ENCODE measurements at places on chromosomes 5 and 9.

- no peak for DNase-seq
Observed at GRCh38 chr5:59126708-59127573, 544.1 kb downstream of the RAB3C start.

GRCh38 chr5:79759436-79759835 is 69.8 kb downstream of the CMYA5 start:
- no peak for DNase-seq

GRCh38 chr9:109923806-109924205 is 143.8 kb downstream of the PALM2AKAP2 start:
- DNase-seq = no peak

DNA sequence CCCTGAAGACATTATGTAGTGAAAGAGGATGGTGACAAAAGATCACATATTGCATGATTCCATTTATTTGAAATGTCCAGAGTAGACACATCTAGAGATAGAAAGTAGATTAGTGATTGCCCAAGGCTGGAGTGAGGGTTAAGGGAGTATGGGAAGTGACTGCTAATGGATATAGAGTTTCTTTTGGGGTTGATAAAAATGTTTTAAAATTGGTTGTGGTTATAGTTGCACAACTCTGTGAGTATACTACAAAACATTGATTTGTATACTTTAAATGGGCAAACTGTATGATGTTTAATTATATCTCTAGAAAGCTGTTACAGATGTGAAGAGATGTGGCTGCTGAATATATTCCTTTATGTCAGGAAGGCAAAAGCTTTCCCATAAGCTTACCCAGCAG is 202.8 kb downstream of the CCDC171 start:
- no peak for DNase-seq

- DNase-seq = no peak
Observed at GRCh38 chr9:77546376-77546950, 101.7 kb downstream of the GNA14 start.

DNA sequence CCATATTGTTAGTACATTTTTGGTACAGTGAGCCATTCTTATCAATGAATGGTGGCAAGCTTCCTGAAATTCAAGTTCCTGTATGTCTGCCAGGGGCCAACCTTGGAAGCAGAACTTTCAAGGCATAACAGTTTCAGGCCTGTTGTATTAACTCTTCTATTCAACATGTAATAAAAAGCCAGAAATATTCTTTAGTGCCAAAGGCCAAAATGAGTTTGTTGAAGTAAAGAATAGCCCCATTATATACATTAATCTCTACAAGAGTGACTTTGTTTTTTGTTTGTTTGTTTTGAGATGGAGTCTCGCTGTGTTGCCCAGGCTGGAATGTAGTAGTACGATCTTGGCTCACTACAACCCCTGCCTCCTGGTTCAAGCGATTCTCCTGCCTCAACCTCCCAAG is 321.3 kb downstream of the KDM4C start:
- no peak for DNase-seq

DNA sequence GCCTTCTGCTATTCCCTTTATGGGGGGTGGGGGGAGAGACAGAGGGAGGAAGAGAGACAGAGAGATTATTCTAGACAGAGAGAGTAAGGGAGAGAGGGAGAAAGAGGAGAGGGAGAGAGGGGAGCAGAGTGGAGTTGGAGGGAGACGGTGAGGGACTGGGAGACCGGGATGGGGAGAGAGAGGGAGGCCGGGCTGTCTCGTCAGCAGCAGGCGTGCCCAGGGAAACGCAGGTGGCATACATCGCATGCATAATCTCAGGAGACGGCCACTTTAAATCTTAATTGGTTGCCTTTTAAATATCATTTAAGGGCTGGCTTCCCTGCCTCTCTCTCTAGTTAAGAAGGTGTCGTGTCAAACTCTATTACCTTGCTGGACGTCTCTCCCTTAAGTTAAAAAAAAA is 8.4 kb downstream of the IRX4 start:
- no peak for DNase-seq

GRCh38 chr9:127122176-127123063 is at the start of gene ANGPTL2:
TSS of gene ANGPTL2 (minus strand) at chr9:127122635. CDS start at chr9:127108731, 13,904 bp downstream.
- DNase-seq = no peak

DNA sequence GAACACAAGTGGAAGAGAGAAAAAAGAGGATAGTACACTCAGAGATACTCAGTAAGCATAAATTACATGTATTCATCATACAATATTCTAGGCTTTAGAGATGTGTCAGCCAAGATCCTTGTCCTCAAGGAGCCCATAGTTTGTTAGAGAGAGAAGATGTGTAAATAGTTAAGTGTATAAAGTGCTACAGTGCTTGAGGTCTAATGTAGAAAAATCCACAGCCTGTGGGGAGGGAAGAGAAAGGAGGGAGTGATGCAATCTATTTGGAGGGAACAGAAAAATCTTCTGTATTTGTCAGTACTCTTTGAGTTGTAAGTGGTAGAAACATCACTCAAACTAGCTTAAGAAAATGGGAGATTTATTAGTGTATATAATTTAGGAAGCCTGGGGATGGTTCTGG is 81.9 kb downstream of the PALM2AKAP2 start:
- DNase-seq = no peak

DNA sequence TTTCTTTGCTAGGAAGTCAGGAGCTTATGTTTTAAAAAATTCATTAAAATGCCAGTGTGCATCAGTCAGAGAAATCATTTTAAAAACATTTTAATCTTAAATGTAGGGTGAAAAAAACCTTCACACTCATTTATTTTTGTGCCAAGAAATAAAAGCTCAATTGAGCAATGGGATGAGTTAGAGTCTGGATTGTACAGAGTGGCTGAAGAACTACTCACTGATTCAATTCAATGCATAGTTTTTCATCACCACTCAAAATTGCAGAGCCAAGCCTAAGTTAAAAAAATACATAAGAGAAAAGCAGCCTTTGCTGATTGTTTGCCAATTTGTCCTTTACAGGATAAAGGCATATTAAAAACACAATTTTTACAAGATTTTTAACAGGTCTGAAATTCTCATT is 168.2 kb upstream of the DMRTA1 start:
- no peak for DNase-seq

DNA sequence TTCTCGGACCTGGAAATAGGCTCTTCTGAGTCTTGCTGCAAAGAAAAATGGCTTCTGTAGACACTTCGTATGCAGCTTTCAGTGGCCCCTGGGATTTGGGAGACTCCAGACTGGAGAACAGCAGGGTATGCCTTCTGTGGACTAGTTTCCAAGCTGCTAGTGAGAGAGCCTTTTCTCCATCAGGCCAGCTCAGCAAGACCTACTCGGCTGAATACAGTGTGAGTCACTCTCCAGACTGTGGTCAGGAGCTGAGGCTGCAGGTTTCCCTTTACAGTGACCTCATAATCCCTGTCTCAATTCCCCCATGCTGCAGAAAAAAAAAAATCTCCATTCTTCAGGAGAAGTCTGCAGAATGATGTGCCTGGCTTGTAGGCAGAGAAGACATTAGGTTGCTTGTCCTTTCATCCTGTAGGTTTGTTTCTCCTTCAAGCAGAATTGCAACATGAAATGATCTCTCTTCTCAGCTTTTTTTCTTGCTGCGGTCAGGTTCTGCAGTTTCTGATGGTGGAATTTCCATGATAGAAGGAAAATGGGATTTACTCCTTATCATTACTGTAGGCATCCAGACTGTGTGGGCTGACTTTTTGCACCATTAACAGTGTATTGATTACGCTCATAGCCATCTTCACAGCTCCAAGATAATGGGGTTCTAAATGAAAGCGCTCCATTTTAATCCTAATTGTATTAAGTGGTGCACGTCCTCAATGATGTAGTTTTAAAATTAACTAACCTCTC is 78.3 kb upstream of the TNFSF8 start:
- no peak for DNase-seq

All from activated CD8-positive, alpha-beta memory T cell treated with anti-CD3 and anti-CD28 coated beads for 48 hours (primary cell).